ENCODE measurements at places on chromosomes 6 and 20.

- no peak for DNase-seq
These were observed 468.7 kb downstream of the FRK start for GRCh38 chr6:115592025-115592424.

DNA sequence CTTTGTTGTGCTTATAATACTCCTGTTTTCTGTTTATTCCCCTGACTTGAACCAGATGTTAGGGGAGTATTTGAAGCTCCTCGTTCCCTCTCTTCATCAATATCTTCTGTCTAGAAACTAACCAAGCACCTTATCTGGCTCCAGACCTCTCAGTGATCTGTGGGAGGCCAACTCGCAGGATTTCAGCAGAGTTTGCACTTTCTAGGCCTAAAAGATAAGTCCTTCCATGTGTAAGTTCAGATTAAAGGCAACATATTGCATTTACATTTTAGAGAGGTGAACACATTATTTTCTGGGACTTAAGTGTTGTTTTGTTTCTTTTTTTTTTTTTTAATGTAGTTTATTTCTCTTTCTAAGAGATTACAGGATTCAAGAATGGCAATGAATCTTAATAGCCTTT, 139.4 kb upstream of the AKAP12 start:
- DNase-seq, result peak; percentile 55

DNA sequence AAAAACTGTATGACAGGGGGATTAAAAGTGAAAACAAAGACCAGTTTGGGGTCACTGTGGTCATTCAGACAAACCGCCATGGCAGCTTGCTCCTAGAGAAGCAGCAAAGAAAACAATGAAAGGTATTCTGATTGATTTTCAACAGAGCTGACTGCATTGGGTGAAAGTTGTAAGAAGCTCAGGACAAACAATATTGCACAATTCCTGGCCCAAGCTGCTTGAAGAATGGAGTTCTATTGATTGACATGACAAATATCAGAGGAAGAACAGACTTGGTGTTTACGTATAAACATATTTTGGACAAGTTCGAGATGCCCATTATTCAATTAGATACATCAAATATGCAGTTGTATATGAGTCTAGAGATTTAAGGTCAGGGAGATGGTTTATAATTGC, 62.0 kb downstream of the TRIM38 start:
- DNase-seq, result no peak

DNA sequence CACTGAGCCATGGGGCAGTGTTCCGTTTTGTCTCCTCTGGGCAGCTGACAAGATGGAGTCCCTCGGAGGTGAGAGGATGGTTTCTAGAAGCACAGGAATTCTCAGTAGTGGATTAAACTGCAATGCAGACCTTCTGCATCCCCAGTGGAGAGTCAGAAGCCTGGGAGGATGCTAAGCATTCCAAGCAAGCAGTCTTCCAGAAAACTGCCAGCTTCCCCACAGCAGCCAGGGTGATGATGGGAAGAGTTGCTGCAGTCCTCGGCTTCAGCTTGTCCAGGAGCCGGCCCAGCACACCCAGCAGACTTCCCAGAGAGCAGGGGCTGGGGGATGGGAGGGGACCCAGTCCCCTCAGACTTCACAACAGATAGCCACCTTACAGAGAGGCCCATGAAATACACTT, 163.6 kb downstream of the LY86 start:
- no peak for DNase-seq

GRCh38 chr6:63636518-63637021, 968 bp downstream of the PHF3 start:
- DNase-seq, result peak; percentile 78

GRCh38 chr20:32232326-32232886, 24.7 kb downstream of the POFUT1 start:
- no peak for DNase-seq

GRCh38 chr20:53019464-53019863, 47.3 kb downstream of the TSHZ2 start:
- no peak for DNase-seq

DNA sequence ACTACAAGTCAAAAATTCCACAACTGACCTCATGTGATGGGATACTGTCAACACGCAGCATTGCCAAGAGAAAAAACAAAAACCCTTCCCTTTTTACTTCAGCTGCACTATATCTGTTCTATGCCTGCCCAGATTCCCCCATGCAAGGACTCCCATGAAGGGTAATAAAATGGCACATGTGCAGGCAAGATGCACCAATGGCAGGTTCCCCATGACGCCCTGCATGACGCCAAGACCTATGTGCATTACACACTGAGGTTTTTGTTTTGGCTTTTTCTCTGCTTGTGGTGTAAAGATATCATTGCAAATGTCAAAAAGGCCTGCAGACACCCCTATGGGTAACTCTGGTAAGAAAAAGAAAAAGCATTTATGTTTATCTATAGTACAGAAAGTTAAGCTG, 403.4 kb downstream of the HDGFL1 start:
- no peak for DNase-seq

- no peak for DNase-seq
These were observed 476 bp upstream of the BCKDHB start for GRCh38 chr6:80105972-80106417.

GRCh38 chr6:148578837-148579565, 167.8 kb upstream of the UST start:
- DNase-seq, result no peak

GRCh38 chr6:135145063-135145800, 35.9 kb upstream of the MYB start:
- peak; percentile 82 for DNase-seq

DNA sequence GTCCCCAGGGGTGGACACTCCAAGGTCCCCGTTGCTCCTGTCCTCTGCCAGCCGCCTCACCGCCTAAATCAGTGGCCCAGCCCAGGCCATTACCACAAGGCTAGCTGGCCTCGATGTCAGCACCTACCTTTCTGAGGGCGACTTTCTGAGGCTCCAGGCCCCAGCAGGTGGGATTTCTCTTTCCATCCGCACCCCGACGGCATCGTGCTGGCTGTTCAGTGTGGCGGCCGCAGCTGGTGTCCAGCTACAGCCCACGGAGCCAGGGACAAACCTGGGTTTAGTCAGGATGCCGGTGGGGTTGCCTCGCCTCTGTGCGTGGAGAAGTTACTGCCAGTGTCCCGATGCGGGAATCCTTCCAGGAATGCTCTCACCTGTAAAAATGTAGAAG, 60.8 kb downstream of the ERMARD start:
- DNase-seq, result no peak

DNA sequence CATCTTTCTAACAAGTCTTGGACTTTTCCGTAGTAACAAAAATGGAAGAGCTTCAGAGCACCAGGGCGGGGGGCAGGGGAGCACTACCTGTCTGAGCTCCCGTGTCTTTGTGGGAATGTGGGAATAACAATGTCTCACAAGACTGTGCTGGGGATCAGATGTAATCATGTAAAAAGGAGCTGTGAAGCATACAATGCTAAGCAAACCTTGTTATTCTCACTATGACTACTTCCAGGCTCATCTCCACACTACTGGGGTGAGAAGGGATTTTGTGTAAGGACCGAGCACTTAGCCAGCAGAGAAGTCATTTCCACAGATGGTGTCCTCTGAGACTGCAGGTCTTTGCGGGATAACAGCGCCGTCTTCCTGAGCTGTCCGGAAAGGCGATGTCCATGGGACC, 27.1 kb downstream of the PRR18 start:
- no peak for DNase-seq

DNA sequence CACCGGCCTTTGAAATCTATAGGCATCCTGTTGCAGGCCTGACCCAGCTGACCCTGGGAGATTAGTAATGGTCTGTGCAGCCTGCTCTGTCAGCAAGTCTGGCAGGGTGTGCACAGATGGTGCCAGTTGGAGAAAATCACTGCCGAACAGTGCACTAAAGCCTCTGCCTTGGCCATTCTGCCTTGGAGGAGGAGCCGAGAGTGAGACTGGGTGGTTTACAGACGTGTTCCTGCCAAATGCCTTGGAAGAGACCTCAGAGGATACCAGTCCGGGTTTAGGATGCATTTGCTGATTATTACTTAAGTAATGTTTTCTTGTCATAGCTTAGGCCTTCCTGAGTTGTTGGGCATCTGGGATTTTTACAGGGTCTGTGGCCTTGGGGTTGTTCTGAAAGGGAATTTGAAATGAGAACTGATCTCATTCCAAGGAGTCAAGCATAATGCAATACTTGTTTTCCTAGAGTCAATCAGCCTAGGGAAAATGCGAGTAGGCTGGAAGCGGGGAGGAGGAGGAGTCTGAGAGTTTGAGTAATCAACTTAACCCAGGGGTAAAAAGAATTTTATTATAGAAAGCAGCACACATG, 292.1 kb downstream of the SOX4 start:
- no peak for DNase-seq

DNA sequence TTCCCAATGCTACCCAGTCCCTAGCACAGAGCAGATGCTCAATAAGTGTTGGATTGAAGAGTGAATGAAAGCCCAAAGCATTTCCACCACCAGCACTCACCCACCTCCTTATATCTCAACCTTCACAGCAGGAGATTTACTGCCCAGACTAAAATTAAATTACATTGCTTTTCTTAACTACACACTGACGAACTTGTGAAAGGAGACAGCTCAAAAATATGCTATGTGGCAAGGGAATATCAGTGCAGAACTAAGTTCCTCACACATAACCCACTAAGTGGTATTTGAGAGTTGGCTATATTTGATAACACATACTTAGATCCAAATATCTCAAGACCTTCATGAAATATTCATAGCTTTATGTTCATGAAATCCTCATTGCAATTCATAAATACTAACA, 137.7 kb downstream of the FRK start:
- DNase-seq, result no peak

DNA sequence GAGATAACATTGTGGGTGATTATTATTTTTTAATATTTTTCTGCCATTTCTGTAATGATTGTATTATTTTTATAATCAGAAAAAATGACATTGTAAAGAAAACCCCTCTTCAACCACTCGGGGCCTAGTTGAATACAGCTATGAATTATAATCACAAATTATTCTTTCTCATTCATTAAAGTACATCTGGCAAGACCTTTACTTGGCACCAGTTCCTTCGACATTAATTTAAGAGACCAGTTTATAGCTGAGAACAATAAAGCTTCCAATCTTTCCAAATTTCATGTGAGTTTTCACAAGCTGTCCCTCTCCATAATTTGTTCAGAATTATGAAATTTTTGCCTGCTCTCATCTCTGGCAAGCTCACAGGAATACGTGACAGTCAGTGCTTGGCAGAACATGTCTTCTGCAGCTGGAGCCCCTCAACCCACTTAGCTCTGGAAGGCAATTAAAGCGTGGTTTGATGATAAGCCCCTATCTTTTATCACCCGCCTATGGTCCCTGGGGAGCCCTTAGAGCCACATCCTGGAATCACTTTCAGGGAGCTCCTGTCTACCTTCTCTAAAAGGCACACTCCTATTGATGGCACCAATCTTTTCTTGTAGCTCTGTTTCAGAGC, 237.2 kb upstream of the PRND start:
- DNase-seq, result no peak

GRCh38 chr6:16727996-16728395, 33.3 kb downstream of the ATXN1 start:
- peak; percentile 71 for DNase-seq

DNA sequence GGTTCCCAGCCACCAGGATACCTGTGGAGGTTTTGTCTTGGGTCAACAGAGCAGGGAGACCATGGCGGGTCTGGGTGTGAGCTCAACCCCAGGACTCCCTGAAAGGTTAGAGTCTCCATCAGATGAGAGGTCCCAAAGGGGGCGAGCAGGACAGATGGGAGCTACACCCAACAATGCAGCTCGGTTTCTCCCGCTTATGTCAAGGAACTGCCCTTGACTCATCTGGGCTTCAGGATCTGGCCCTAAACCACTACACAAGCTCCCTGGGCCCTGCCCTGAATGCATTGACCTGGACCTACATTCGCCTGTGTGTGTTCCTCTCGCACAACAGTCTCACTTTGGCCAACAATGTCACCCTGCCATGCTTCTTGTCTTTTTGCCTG, 57.6 kb upstream of the SYNDIG1 start:
- DNase-seq, result no peak

GRCh38 chr20:20404633-20405032, 36.7 kb downstream of the INSM1 start:
- DNase-seq, result no peak

DNA sequence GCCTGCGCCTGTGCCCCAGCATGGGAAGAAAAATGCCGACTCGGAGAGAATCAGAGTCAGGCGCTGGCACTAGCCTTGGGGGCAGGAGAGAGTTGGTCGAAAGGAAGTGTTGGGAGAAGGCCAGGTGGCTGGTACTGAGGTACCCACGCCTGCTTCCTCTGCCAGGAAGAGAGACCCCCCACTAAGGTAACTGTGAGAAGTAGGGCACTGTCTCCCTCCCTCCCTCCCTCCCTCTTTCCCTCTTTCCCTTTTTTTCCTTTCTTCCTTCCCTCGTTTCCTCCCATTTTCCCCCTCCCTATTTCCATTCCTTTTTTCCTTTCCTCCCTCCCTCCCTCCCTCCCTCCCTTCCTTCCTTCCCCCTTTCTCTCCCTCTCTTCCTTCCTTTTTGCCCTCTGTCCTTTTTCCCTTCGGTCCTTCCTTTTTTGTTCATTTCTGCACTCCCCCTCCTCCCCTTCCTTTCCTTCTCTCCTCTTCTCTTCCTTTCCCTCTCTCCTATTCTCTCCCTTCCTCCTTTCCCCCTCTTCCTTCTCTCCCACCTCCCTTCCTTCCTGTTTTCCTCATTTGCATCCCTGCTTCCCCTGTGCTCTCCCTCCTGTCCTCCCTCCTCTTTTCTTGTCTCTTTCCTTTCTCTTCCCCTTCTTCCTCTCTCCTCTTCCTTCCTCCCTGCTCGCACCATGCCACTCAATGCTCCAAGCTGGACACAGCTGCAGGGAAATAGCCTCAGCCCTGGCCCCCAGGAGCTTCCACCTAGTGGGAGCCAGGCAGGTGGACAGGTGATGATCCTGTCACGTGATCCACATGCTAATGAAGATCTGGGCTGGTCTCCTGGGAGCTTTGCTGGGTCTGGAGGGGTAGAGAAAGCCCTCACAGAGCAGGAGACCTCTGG, 148.0 kb downstream of the DHX35 start:
- DNase-seq, result no peak

- no peak for DNase-seq
These were observed 14.0 kb downstream of the ARHGAP18 start for GRCh38 chr6:129696028-129696418.

DNA sequence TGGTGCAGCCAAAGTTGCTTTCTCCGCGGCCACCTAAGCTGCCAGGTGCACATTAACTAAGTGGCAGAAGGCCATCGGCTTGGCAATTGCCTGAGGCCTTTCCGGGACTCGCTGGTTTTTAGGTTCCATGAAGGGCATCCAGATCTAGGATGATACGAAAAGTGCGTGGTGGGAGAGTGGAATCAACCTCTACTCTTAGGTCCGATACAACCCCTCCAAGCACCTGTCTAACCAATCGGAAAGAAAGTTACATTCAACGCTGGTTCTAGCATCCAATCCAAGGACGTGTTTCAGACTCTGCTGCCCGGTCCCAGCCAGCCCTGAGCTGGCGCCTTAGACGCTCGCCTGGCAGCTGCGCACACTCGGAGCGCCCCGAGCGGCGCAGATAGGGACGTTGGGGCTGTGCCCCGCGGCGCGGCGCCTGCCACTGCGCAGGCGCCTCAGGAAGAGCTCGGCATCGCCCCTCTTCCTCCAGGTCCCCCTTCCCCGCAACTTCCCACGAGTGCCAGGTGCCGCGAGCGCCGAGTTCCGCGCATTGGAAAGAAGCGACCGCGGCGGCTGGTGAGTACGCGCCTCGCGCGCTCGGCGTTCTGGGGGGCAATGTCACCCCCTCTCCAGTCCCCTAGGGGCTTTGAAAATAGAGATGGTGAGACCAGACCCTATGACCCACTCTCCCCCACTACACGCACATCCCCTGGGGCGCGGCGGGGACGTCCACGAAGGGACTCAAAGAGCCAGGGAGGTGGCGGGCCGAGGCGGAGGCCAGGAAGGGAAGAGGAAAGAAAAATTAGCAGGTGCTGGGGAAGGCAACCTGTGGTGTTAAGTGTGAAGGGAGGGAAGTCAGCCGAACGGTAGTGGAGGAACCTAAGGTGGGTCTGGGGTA, at the start of gene ENPP4:
ENPP4 (plus strand) TSS at position 361 of the 883 bp plus-strand sequence. CDS start 9,595 bp downstream, outside the sequence.
- DNase-seq, result peak; percentile 97
